Mammary epithelial cell (primary cell): ENCODE measurements at places on chromosomes 2 and 18.

- DNase-seq = no peak
Observed at GRCh38 chr2:47217277-47217676, 62.2 kb upstream of the STPG4 start.

DNA sequence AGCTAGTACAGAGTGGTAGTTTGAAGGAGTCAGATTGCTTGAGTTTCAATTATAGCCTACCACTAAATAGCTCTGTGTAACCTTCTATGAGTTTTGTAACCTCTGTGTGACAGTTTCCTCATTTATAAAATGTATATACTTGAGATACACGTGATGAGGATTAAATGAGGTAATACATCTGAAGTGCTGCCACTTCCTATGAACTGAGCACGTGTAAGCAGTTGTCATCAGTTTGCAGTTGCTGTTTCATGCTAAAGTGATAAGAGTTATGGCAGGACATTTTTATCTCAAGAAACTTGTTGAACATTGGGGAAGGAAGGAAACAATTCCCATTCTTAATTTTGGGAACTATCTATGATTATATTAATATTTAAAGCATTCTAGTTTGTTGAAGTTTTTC, 38.5 kb downstream of the CARF start:
- no peak for DNase-seq

GRCh38 chr2:48424866-48425265, 105.1 kb upstream of the STON1 start:
- no peak for DNase-seq

GRCh38 chr2:57954020-57954419, 92.6 kb upstream of the VRK2 start:
- DNase-seq = no peak

DNA sequence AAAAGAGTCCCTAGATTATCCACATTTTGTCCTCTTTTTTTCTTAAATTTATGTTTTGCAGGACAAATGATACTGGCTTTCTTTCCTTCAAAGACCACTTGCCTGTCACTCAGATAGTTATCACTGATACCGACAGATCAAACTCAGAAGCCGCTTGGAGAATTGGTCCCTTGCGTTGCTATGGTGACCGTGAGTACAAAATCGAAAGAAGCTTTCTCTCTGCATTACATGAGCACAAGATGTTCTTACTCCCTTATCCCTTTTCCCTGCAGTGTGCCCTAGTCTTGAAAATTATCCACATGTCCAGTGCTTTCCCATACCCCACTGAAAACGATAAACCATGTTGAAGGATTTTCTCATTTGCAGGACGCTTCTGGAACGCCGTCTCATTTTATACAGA, 738.5 kb downstream of the CNTNAP5 start:
- DNase-seq = no peak

- peak; percentile 19 for DNase-seq
Observed at GRCh38 chr18:50947899-50948298, 19.9 kb upstream of the ELAC1 start.

DNA sequence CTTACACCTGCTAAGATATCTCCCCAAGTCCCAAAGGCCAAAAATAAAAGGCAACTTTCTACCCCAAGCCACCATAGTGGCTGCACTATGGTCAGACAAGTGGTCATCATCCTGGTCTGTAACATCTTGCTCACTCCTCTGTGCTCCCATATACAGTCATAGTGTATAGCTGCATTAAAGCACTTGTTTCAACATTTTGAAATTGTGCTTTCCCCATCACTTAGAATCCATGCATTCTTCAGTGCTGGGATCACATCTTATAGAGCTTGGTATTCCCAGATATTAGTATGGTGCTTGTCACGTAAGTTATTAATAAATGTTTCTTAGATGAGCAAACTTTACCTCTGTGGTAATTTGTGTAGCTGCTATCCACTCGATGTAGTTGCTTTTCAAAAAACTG, 40.4 kb upstream of the CDC42EP3 start:
- peak; percentile 64 for DNase-seq

DNA sequence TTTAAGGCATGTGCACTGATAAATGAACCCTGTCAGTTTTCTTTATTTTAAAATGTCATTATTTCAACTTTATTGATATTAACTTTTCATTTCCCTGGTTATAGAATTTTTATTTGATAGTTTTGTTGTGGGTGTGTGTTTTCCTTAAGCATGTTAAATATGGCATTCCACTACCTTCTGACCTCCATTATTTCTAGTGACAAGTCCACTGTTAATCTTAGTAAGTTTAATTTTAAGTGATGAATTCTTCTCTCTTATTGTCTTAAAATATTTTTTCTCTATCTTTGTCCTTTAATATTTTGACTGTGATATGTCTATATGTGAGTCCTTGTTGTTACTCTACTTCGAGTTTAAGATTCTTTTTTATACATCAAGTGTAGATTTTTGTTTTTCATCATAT, 685.7 kb downstream of the GALR1 start:
- no peak for DNase-seq

DNA sequence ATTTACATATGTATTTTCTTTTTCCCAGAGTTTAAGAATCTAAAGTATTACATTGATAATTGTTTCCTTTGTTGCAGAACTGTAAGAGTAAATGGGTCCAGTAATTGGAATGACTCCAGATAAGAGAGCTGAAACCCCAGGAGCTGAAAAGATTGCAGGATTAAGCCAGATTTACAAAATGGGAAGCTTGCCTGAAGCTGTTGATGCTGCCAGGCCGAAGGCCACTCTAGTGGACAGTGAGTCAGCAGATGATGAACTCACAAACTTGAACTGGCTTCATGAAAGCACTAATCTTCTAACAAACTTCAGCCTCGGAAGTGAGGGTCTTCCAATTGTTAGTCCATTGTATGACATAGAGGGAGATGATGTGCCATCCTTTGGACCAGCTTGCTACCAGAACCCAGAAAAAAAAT, 183.8 kb upstream of the STON1 start:
- peak; percentile 28 for DNase-seq

DNA sequence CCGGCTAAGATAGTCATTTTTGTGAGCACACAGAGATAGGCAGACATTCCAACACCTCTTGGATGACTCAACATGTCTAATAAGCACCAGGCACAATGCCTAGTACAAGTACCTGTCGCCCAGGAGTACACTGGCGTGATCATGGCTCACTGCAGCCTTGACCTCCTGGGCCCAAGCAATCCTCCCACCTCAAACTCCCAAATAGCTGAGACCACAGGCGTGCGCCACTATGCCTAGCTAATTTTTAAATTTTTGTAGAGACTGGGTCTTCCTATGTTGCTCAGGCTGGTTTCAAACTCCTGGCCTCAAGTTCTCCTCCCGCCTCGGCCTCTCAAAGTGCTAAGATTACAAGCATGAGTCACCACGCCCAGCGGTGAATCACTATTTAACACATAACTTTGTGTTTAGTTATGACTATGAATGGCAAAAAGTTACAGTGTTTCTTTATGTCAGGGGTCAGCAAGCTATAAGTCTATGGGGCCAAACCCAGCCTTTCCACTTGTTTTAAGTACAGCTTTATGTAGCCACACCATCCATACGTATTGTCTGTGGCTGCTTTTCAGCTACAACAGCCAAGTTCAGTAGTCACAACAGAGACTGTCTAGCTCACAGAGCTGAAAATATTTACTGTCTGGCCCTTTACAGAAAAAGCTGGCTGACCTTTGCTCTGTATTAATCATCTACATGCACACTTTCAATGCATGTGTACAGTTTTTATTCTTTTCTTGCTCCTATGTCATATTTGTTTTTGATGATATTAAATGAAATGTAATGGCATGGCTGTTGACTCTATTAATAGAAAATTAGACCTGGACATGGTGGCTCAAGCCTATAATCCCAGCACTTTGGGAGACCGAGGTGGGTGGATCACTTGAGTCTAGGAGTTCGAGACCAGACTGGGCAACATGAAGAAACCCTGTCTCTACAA, 18.7 kb downstream of the ORC2 start:
- DNase-seq = peak; percentile 90

DNA sequence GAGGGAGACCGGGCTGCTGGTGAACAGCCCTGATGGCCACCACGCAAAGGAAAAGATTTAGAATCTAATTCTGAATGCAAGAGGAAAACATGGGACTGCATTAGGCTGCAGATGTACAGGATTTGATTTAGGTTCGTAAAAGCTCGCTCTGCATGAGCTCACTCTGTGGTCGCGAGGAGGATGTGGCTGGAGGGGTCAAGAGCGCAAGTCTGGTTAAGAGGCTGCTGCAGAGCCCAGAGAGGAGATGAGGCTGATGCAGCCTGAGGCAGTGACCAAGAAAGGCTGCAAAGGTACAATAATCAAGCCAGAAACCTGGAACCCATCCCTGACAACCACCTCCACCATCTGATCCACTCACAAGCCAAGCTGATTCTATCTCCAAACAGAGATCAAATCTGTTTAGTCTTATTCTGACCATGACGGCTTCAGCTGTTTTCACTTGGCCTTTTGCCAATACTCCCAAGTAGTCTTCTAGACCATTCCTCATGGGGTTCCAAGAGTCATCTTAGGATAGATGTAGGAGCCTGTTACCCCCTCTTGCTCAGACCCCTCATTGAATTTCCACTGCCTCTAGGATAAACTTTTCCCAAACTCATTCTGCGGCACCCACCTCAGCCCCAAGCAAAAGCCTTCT, 58.9 kb upstream of the ARL4C start:
- DNase-seq = no peak

- DNase-seq = peak; percentile 24
Observed at GRCh38 chr18:61991201-61991600, 98.4 kb upstream of the RNF152 start.

GRCh38 chr2:108069515-108070310, 83.4 kb downstream of the SLC5A7 start:
- no peak for DNase-seq

DNA sequence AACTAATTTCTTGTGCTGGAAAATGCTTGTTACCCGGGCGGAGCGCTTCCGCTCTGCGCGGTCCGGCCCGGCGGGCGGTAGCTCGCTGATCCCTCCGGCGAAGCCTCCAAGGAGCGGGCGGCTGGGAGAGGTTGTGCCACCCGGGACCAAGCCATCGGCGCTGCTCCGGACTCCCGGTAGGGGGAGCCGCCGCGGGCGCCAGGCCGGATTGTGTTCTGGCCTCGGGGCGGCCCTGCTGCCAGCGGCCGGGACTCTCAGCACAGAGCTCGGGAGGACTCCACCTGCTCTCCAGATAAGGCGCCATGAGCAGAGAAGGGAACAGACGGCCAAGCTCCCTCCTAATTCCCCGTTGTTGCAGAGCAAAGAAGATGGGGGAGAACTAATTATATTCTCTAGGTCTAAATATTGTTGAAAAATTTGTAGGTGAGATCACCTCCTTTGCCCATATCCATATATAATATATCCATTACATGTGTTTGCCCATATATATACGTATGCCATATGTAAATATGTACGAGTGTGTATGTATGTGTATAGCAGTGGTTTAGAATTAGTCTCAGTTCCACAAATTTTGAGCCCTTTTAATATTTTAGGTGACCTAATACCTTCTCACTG, 13.8 kb upstream of the SATB2 start:
- DNase-seq = no peak

DNA sequence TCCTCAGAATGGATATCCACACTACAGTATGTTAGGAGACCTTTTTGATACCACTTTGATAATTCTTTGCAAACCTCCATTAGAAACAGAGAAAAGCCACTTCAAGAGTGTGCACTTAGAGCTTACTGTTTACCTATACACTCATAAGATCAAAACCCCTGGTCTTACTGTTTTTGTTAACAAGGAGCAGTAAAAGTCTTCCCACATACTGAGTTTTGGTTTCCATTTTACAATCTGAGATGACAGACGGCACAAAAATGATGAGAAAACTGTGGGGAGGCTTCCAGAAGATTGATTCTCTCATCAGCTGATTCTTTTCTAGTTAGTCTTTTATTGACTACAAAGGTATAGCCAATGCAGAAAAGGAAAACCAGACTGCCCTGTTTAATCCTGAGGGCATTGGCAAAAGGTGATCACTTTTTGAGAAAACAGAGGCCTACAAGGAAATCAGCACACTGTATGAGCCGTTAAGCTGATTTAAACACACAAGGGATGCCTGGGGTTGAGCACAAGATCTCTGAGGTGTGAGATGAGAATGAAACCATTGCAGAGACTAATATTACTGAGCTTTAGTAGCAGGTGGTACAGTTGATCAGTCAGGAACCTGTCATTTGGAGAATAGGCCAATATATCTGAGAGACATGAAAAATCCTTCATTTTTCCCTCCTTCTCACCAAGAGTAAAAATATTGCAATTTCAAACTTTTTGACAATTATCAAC, 368.6 kb downstream of the GRB14 start:
- DNase-seq = no peak

DNA sequence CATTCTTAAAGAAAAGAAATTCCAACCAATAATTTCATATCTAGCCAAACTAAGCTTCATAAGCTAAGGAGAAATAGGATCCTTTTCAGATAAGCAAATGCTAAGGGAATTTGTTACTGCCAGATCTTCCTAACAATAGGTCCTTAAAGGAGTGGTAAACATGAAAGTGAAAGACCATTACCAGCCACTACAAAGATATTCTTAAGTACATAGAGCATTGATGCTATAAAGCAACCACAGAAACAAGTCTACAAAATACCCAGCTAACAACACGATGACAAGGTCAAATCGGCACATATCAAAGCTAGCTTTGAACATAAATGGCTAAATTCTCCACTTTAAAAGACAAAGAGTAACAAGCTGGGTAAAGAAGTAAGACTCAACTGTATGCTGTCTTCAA, 188.9 kb upstream of the RPRM start:
- no peak for DNase-seq

DNA sequence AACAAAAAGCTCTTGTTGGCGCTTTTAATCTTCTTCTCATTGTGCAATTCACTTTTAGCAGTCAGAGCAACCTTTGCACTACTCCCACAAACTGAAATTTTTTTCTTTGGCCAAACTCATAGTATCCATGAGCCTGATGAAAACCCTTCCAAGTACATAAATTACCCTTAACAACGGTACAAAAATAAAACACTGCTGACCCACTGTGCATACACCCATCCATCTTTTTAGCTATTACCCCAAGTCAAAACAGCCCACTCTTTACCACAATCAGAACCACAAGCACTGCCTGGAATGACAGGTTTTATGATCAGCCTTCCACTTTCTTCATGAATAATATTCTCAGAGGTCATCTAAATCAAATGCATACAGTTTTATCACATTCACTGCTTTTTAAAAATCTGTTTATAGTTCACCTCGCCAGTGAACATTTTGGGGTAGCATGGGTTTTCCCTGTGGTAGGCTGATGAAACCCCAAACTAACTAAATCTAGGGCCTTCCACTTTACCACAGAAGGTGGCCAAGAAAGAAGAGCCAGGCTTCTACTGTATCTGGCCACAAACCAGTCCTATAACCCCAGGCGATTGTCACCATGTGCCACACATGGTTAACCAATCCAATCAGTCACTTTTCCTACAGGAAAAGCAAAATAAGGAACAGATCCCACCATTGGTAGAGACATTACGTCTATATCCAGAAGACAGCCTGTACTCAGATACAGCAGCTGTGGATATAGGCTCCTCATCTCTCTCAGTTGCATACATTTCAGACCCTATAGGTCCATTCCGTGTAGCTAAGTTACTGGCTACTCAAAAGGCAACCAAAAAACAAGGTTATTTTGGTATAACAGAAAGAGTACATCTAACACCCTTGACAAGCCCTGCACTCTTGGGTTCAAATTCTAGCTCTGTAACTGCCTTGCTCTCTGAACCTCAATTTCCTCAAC, 171.3 kb downstream of the THADA start:
- peak; percentile 24 for DNase-seq

- DNase-seq = no peak
Observed at GRCh38 chr18:22745966-22746365, 187.2 kb upstream of the RBBP8 start.

GRCh38 chr18:48931680-48932461, 18.9 kb downstream of the SMAD7 start:
- DNase-seq = no peak
